Neuronal stem cell (in vitro differentiated cells): ENCODE measurements at places on chromosomes 12 and 14.
A peak's percentile ranks its signal among the peaks of the same experiment; 100 is the strongest.

- H3K4me1 ChIP-seq, result no peaks in the 10 kb centered on the region
- no peak overlapping the region for H3K4me3 ChIP-seq
- no peaks in the 10 kb centered on the region for H3K36me3 ChIP-seq
- DNase-seq, result no peak
- H3K27ac ChIP-seq, result no peak overlapping the region
Observed at GRCh38 chr12:51281202-51281924, 11.1 kb upstream of the SMAGP start.

DNA sequence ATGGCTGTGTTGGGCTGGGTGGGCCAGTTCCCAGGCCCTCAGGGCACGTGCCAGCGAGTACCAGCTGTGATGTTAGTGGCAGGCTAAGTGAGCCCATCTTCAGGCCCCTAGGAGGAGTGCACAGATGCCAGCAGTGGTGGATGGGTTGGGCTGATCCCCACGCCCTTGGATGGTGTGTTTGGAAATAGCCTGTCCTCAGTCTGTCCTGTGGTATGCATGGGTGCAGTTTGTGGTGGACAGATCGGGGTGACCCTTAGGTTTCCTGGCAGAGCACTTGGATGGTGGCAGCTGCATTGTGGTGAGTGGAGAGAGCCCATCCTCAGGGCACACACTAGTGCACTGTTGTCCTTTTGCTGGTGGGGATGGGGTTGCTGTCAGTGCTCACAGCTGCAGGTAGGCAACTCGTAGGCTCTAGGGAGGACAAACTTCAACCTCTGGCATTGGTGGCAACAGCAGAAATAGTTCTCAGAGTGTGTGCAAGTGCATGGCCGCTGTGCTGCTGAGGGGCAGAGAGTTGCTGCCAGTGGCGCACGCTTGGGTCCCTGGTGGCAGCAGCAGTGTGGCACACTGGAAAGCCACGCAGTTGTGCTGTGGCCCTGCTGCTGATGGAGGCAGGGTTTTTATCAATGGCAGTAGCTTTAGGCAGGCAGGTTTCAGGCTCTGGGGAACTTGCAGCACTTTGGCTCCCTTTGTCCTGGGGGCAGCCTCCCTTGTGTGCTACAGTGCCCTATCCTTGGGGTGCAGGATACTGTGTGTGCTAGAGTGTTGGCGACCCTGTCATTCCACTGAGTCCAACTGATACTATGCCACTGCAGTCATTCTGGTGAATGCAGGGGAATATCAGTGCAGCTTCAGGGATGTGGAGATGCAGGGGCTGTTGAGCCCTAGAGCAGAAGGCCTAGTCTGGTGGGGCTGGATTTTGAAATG, 65.5 kb downstream of the FBXO33 start:
- peaks cover 23% of the 10 kb centered on the region for H3K4me1 ChIP-seq
- H3K27me3 ChIP-seq, result no peaks in the 10 kb centered on the region
- peak overlapping the region; percentile 52 for H3K27ac ChIP-seq
- no peak overlapping the region for H3K4me3 ChIP-seq
- no peaks in the 10 kb centered on the region for H3K36me3 ChIP-seq

DNA sequence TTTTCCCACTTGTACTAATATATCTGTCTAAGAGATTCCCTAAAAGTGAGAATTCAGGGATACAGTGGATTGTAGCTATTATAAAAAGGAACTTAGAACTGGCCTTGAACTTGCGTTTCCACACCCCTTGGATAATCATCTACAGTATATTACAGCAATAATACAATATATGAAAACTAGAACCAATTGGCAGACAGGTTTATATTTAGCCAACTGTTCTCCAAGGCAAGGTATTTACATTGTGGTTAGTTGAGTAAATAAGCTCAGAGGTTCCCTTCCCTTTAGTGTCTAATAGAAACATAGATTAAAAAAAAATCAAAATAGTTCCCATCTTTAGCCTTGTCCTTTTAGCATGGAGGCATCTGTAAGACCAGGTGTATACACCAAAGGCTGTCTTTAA, 42.1 kb downstream of the LIMA1 start:
- no peak overlapping the region for H3K4me3 ChIP-seq
- DNase-seq, result no peak
- no peaks in the 10 kb centered on the region for H3K36me3 ChIP-seq
- no peaks in the 10 kb centered on the region for H3K27me3 ChIP-seq

- peaks cover 4% of the 10 kb centered on the region for H3K36me3 ChIP-seq
- no peak overlapping the region for H3K4me3 ChIP-seq
Observed at GRCh38 chr12:106387848-106388377, 30.4 kb downstream of the POLR3B start.

- no peak overlapping the region for H3K27ac ChIP-seq
- peaks cover 30% of the 10 kb centered on the region for H3K4me1 ChIP-seq
- H3K27me3 ChIP-seq, result no peaks in the 10 kb centered on the region
- no peaks in the 10 kb centered on the region for H3K36me3 ChIP-seq
Observed at GRCh38 chr14:101226265-101226602, 322.7 kb upstream of the RTL1 start.

DNA sequence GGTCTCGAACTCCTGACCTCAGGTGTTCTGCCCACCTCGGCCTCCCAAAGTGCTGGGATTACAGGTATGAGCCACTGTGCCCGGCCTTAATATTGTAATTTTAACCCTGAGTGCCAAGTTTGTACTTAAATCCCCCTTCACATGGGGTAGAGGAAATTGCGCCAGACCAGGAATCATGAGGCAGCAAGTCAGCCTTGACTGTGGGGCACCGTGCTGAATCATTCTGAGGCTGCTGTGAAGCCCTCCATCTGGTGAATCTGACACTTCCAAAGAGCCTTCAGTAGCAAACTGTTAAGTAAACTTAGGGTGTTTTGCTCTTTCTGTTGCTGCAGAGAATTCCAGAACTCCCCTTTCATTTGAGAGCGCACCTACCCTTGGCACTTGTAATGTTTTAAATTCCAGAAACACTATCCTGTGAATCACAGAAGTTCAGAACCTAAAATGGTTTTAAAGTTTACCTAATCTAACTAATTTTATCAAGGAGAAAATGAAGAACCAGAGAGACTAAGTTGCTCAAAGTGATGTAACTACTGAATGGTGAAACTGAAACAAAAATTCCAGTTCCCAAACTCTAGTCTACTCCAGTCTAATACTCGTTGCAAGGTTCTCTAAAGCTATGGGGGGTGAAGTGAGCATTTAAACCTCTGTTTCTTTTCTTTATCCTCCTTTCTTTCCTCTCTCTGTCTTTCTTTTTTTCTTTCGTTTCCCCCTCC, 7.5 kb downstream of the HEBP1 start:
- H3K4me3 ChIP-seq, result no peak overlapping the region
- DNase-seq, result no peak
- H3K27ac ChIP-seq, result no peak overlapping the region
- no peaks in the 10 kb centered on the region for H3K4me1 ChIP-seq
- peaks cover 6% of the 10 kb centered on the region for H3K36me3 ChIP-seq
